ENCODE measurements at places on chromosomes 2 and 18.

DNA sequence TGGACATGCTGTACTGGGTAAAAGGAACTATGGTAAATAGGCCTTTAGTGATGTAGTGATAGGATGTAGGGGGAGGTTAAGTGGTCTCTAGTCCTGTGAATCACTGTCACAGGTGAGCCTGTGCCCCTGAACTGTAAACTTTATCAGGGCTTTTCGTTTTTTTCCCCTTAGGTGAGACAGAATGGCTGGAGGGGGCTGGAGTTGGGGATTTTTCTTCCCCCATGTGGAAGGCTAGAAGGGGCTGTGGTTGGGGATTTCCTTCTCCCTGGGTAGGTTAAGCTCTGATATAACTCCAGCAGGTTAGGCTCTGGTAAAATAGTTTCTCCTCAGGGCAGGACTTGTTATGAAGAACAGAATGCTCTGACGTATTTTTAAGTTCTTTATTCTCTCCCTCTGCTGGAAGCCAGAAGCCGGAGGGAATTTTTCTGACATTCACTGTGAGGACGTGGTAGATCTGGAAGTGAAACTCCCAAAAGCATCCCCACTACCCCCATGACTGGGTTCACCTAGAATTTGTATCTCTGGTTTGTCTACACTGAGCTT is 28.5 kb downstream of the PIKFYVE start:
- no peak for DNase-seq

DNA sequence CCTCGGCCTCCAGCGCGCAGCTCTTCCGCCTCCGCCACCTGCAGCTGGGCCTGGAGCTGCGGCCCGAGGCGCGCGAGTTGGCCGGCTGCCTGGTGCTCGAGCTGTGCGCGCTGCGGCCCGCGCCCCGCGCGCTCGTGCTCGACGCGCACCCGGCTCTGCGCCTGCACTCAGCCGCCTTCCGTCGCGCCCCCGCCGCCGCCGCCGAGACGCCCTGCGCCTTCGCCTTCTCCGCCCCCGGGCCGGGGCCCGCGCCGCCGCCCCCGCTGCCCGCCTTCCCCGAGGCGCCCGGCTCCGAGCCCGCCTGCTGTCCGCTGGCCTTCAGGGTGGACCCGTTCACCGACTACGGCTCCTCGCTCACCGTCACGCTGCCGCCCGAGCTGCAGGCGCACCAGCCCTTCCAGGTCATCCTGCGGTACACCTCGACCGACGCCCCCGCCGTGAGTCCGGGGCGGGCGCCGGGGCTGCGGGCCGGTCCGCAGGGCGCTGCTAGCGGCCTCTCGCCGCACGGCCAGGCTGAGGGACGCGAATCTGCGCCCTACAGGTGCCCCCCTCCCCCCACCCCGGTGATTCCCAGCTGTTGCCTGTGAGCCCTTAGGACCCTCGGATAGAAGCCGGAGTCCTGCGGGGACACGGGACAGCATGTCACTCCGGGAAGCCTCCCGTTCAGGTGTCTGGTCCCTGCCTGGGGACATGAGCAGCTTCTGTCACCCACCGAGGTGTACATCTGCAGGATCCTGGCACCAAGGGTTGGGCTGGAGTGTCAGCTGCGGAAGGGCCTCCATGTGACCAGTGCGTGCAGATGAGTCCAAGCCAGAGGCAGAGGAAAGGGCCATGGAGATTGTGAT is 616 bp downstream of the RNPEPL1 start:
- DNase-seq, result peak; percentile 7

GRCh38 chr2:43559391-43560230 is 36.2 kb downstream of the THADA start:
- no peak for DNase-seq

DNA sequence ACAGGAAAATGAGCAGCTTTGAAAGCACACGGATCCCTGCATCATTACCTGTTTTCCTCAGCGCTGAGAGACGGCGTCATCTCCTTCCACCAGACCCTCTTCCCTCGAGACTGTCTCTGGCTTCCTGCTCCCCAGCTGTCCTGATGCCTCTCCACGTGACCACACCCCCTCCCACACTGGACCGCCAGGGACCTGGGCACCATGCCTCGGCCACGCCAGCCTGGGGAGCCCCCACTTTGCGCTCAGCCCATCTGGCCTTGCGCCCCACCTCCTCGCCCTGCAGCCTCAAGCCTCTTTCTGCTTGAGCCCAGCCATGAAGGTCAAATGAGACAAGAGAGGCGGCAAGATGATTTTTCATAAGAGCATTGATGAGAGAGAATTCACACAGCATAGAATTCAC is 66.0 kb upstream of the ACKR3 start:
- DNase-seq, result no peak

GRCh38 chr18:2256577-2256976 is 314.7 kb downstream of the METTL4 start:
- DNase-seq, result no peak

DNA sequence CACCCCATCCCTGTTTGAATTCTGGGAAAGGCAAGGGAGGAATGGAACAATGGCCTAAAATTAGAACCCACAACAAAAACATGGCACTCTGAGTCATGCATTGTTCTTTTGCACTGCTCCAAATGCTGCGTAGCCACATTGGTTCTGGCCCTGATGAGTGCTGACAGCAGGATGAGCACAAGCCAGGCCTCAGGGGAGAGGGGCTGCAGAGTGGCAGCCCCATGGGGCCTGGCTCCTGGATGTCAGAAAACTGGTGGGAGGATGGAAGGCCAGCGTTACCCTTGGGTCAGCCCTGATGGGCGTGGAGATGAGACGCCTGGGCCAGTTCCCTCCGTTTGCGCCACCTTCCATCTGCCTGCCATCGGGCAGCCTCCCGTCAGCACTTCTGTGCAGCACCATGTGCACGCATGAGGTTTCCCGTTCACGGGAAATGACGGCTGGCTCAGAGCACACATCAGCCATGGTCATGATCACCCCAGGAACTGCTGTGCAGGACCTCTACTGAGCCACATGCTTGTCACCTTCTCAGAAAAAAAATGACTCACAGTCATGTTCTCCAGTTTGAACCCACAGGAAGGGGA is 65.6 kb downstream of the CYP26B1 start:
- DNase-seq, result no peak

DNA sequence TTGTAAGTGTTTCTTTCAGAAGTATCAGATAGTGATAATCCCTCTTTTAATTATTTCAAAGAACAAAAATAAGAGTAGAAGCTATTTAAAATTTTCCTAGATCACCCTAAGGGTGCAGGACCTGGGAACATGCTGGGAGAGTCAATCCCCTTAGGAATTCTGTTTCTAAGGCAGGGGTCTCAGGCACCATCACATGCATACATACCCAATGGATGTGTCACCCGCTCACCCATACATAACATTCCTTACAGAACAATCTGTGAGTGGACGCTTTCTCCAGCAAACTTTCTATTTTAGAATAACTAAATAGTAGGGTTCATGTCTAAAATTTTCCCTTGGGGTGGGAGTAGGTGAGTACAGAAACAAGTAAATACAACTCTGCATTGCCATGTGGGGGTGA is 8.4 kb downstream of the DSEL start:
- no peak for DNase-seq

DNA sequence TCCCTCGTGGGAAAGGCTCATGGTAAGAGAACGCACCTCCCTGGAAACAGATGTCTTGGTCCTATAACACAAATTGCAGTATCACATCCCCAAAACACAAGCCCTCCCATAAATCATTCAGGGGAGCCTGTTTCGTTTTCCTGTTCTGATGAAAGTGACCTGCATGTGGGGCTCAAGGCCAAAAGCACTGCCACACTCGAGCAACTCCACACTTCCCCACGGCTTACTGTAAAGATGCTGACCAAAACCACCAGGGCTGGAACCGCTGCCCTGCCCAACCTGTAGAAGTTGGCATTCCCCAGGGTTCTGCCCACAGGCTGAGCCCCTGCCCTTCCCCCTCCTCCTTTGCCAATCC is 139.7 kb downstream of the BCL11A start:
- no peak for DNase-seq

- no peak for DNase-seq
Measured at GRCh38 chr18:32025744-32026143, 7.1 kb downstream of the RNF125 start.

- no peak for DNase-seq
Measured at GRCh38 chr2:241317391-241317790, 1.7 kb downstream of the SEPTIN2 start.

DNA sequence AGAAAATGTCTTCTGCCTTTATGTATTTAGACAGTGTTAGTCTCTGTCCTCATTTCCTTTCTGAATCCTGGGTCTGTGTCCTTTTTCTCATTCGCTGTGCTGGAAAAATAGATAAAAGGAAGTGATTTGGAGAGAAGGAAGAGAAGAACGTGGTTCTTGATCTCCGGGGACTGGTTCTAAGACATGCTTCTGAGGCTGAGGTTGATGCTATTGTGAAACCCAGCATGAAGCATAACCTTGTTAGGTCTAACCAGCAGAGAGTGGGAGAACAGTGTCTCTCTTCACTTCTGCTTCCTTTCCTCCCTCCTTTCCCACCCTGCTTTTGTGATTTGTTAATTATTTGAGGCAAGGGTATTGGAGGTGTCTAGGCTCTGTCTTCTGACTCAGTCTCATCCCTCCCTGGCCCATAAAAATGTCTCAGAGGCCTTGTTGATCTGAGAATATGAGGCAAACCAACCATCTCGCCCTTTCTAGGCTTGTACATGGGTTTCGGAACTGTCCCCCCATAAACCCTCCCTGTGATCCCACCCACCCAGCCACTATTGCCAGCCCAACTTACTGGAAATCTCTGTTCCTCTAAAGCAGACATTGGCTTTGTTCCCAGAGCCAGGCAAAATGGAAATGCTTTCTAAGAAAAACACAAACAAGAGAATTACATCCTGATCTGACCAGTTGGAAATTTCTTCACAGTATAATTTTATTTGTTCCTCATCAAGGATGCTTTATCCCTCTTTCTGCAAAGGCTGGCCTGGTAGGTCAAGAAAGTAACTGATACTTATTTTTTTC is 360.6 kb upstream of the TNP1 start:
- DNase-seq, result no peak

- DNase-seq, result peak; percentile 60
Measured at GRCh38 chr2:45643543-45644542, 7.6 kb upstream of the PRKCE start.

DNA sequence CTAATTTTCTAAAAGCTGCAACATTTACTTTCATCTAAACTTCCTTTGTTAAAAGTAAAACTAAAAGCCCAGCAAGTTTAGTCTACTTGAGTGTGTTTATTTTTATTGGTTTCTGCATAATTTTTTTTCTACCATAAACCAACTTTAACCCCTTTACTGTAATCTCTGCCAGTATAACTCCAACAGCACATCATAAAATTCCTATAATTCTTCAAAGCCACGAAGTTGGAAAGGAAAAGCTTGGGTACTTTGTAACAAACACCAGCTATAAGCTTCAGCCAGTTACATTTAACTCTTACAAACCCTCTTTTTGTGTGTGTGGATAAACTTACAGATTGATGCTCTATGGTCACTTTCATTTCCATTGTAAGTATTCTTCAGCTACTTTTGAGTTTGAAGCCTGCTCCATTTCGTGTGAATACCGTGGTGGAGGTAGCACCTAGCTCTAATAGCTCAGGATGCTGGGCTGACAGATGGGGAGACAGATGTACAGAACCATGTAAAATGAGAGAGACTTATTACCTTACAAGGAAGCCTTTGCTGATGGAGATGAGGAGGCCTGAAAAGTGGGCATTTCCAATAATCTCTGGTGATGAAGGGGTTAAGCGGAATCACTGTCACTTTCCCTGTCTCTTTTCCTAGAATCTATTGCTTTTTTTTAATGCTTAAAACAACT is 42.5 kb downstream of the ZEB2 start:
- no peak for DNase-seq

- DNase-seq, result no peak
Measured at GRCh38 chr2:97759727-97760407, 46.5 kb downstream of the ZAP70 start.

DNA sequence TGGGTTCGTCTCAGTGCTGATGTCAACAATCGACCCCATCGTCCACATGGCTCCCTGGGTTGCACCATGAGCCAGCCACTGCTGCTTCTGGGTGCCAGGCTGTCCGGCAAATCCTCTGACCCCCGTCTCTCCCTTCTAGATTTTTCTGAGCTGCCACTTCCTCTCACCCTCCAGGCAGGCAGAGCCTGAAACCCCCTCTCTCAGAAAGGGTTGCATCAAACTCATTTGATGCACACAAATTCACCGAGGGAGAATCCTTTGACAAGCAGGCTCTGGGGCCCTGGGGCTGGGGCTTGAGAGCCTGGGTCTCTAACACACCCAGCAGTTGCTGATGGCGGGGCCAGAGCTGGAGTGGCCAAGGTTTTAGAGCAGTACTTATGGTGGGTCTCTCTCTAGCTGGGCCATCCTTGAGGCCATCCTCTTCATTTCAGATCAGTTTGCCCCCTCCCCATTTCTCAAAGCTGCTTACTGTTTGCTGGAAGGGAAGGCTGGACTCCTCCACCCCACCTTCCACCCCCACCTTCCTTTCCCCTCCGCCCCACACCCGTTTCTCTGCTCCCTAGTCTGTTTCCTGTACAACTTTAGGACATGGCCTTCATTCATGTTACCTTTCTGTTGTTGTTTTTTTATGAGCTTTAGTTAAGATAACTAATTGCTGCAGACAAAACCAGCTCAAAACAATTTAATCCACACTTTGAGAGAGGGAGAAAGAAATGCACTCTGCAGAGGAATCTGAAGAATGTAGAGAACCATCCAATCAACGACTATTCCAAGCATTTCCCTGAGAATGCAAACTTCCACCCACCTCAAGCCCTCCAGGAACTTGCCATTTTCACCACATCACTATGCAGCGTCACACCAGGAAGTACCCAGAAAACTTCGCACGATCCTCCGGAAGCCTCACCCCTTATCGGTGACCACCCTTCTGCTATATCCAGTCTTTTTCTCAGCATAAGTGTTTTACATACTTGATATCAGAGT is 69.5 kb downstream of the ARL4C start:
- DNase-seq, result no peak

DNA sequence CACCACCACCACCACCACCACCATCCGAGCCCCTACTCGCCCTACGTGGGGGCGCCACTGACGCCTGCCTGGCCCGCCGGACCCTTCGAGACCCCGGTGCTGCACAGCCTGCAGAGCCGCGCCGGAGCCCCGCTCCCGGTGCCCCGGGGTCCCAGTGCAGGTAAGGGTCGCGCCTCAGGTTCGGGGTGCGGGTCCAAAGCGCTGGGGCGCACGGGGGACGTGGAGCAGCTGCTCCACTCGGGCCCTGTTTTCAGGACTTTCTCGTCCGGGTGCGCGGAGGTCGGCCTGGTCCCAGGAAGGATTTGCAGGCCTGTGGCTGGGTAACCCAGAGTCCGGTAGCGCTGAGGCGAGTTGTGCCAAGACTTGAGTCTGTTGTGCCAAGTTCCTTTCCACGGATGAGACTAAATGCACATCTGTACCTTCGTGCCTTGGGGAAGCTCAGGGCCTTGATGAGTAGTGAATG is 2.8 kb downstream of the GATA6 start:
- DNase-seq, result no peak

DNA sequence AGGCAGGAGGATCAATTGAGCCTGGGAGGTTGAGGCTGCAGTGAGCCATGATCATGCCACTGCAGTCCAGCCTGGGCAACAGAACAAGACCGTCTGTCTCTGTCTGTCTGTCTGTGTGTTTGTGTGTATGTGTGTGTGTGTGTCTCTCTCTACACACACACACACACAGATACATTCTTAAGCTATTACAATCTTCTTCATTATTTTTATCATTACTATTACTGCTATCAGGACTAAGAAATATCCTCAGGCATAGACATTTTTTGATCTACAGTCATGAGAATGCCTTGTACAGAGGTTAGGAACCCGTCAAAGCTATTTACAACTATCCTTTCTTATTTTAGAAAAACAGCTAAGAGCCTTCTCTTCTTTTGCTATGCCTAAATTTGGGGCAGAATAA is 207.4 kb downstream of the NEDD4L start:
- no peak for DNase-seq

GRCh38 chr2:108570416-108570815 is 36.1 kb downstream of the LIMS1 start:
- DNase-seq, result no peak

- DNase-seq, result no peak
Measured at GRCh38 chr2:190465060-190465459, 56.9 kb downstream of the MFSD6 start.

Data from activated T-helper 1 cell treated with anti-CD3 and anti-CD28 coated beads, Interleukin-2, amount 50 U/mL, for 16 hours (primary cell).